ENCODE measurements at places on chromosomes 13 and 19. TPM values are rescaled to one million over a fixed set of nuclear protein-coding genes. Genes with fewer than 3 reads are reported as not detected.

ZNF677 gene
- total RNA-seq, result 38.5 TPM

ATP4A gene
- total RNA-seq, result not detected

TEX29 gene
- 0.99 TPM for total RNA-seq

DNA sequence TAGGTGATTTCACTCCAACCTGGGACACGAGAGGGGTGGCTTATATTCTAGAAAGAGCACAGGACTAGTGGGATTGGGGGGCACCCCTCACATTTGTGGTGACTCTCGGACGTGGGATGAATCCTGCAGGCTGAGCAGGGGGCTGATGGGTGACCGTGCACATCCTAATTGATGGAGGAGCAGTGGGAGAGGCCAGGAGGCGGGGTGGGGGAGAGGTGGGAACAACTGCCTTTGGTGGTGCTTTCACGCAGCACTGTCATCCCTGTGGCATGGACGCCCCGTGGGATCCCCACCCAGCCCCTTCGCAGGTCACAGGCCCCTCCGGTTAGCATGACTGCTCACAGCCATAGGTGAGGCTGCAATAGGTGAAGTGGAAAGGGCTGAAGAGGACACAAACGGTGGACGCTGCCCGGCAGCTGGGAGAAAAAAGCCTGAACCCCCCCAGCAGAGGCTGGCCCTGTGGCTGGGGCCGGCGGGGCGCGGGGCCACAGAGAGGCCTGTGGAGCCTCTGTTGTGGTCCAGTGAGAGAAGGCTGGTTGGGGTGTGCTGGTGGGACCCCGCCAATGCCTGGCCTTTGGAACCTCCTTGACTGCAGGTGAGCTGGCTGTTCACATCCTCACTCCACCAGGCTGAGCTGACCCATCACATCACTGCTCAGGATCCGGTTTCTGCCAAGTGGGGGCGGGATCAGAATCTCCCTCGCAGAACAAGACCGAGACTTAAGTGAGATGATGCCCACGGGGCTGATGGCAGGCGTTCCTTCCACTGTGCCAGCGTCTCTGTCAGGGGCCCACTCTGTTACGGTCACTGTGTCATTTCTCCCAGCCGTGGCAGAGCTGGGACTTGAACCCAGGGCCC is 325.4 kb downstream of the TEX29 start:
- H3K27me3 ChIP-seq, result peaks cover 3% of the 10 kb centered on the region
- H3K27ac ChIP-seq, result no peak overlapping the region
- no peaks in the 10 kb centered on the region for H3K4me1 ChIP-seq
- H3K36me3 ChIP-seq, result no peaks in the 10 kb centered on the region
- no peak overlapping the region for H3K4me3 ChIP-seq

DMRTC2 gene
- total RNA-seq, result not detected

- H3K27me3 ChIP-seq, result no peaks in the 10 kb centered on the region
- DNase-seq, result no peak
- H3K4me3 ChIP-seq, result peak overlapping the region; percentile 72
- peaks cover 23% of the 10 kb centered on the region for H3K4me1 ChIP-seq
- peak overlapping the region; percentile 56 for H3K27ac ChIP-seq
- peaks cover 20% of the 10 kb centered on the region for H3K36me3 ChIP-seq
Measured at GRCh38 chr19:3784607-3785450, 1.4 kb downstream of the MATK start.

GRCh38 chr13:41145136-41145908 is 12.7 kb upstream of the KBTBD6 start:
- H3K36me3 ChIP-seq, result peaks cover 26% of the 10 kb centered on the region
- no peak for DNase-seq
- H3K4me1 ChIP-seq, result no peaks in the 10 kb centered on the region

DNA sequence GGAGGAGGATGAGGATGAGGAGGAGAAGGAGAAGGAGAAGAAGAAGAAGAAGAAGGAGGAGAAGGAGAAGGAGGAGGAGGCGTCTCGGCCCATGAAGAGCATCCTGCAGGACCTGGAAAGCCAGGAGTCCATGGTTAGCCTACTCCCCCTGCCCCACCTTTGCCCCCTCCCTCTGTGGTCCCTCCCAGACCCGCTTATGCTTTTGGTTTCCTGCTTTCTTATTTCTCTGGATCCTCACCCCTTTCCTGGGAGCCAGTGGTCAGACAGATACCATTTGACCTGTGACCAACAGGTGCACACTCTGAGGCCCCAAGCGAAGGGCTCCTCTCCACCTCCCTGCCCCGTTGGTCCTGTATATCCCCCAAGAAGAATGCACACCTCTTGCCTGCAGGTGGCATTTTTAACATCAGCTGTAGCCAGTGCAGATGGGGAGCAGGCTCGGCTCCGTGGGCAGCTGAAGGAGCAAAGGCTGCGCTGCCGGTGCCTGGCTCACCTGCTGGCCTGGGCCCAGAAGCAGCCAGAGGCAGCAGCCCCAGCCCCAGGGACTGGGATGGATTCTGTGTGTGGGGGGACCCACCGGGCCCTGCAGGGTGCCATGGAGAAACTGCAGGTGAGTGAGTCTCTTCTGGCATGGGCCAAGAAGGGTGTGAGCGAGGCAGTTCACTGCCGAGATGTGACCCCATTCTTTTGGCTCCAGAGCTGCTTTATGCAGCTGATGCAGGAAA is 32.1 kb upstream of the ZNF492 start:
- DNase-seq, result no peak
- peaks cover 36% of the 10 kb centered on the region for H3K27me3 ChIP-seq
- H3K4me3 ChIP-seq, result no peak overlapping the region
- no peaks in the 10 kb centered on the region for H3K4me1 ChIP-seq
- H3K36me3 ChIP-seq, result peaks cover 2% of the 10 kb centered on the region
- no peak overlapping the region for H3K27ac ChIP-seq

LILRA6 gene
- total RNA-seq, result 0.25 TPM

MBD3L5 gene
- not detected for total RNA-seq
